ENCODE measurements at places on chromosomes 4 and X.

GRCh38 chrX:32571579-32571978 lies 639.8 kb downstream of the DMD start:
- DNase-seq = no peak

DNA sequence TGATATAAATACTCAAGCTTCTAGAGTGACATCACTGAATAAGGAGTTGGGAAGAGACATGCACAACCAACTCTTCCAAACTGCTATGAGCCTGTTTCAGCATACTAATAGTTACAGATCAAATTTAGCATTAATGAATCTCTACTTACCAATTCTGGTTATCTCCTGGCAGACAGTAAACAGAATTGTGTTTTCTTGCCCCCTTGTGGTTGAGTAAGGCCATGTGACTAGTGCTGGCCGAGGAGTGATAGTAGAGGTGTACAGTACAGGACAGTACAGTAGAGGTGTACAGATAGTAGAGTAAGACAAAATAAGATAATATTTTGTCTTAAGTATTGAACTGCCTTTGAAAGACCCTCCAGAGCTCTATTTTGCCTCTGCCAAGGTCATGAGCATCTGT lies 681.4 kb downstream of the GABRG1 start:
- DNase-seq = no peak

GRCh38 chrX:108177351-108178142 lies 86.0 kb downstream of the ATG4A start:
- no peak for DNase-seq

- DNase-seq = no peak
Measured at GRCh38 chr4:18934197-18934596, 912.6 kb upstream of the LCORL start.

GRCh38 chr4:168849997-168850396 lies 160.1 kb downstream of the CBR4 start:
- no peak for DNase-seq
